IMR-90 (cell line): ENCODE measurements at places on chromosomes 7 and 10.

GRCh38 chr7:8386926-8387550 is 46.4 kb upstream of the NXPH1 start:
- no peak for DNase-seq

DNA sequence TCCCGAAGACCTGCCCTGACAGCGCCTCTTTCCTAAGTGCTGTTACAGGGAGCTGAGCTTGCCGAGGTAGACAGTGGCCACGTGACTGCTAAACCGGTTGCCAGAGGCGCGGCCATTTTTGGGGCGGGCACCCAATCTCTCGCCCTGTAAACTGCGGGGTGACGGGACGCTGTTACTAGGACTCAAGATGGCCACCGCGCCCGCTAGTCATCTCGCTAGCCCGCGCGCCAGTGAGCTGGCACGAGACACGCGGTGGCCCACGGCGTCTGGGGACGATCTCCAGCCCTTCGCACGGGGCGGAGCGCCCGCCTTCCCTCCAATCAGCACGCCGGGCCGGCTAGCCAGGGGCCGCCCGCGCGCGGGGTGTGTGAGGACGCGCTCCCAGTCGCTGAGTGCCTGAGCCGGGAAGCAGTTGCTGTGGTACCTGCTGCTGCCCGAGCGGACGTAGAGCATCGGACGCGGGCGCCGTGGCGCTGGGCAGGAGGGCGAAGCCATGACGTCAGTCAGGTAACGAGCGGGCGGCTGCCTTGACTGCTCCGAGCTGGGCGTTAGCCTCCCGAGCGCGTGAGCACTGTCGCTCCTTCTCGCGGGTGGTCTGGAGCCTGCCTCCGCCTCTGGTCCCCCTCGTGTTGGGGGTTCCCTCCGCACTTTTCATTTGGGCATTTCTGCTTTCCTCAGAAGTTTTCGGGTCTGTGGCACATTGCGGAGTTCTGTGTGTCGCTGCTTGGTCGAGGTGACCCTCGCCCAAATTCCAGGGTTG is 25.5 kb downstream of the ADK start:
- peak; percentile 92 for DNase-seq

DNA sequence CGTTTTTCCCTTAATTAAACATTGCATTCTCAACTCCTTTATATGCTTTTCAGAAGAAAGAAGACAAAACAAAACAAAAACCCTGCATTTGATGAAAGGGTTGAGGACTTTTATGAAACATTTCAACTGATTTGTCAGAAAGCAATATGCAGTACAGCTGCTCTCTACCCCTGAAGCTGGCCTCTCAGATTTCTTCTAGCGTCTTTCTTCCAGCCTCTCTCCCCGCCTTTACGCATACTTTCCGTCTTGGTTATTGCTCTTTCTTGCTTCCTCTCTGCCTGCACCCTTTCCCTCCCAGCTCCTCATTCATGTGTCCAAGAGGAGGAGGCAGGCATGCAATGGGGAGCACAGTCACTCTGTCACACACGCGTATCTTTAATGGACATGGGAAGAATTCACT is 91.0 kb upstream of the COL1A2 start:
- peak; percentile 84 for DNase-seq

DNA sequence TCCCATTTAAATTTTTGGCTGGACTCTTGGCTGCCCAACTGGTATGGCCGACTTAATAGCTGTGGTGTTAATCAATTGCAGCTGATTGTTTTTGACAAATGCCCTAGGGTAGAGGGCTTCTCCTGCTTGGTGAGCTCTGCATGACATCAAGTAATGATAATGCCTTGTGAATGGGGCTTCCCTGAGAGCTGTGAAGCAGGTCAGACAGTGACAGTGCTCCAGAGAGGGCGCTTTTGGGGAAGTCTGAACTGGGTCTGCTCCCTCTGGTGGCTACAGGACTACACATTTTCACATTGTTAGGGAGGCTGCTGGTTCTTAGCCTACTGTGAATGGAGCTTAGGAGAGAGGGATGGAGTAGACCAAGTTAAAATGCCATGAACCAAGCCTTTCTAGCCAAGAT is 98.8 kb downstream of the SDK1 start:
- peak; percentile 5 for DNase-seq
